ENCODE measurements at places on chromosomes 7 and 10. TPM values are rescaled to one million over a fixed set of nuclear protein-coding genes. Genes with fewer than 3 reads are reported as not detected.

DNA sequence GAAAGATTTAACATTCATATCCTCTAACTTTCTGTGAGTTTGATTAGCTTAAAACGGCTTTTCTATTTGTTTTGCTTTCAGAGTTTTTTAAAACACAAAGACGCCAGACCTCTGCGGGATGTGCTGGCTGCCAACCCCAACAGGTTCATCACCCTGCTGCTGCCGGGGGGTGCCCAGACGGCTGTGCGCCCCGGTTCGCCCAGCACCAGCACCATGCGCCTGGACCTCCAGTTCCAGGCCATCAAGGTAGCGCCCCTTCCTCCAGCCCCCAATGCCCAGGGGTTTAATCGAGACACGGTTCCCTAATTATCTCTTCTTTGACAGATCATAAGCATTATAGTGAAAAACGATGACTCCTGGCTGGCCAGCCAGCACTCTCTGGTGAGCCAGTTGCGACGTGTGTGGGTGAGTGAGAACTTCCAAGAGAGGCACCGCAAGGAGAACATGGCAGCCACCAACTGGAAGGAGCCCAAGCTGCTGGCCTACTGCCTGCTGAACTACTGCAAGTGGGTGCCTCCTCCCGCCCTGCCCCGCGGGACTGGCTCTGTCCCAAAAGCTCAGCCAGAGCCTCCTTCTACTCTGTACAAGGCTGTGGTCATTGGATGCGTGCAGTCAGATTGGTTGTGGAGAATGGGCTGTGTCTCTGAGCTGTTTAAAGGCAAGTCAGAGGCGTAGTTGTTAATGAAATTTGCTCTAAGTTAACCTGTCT lies 71.2 kb downstream of the TRRAP start:
- H3K36me3 ChIP-seq = peaks cover 52% of the 10 kb centered on the region
- H3K27ac ChIP-seq = no peak overlapping the region
- no peaks in the 10 kb centered on the region for H3K4me1 ChIP-seq
- DNase-seq = no peak
- H3K4me3 ChIP-seq = no peak overlapping the region

Gene NKX6-2
- 2.5 TPM for total RNA-seq

Gene USP6NL
- 17.7 TPM for total RNA-seq

Gene HOXA6
- 22.0 TPM for total RNA-seq

GRCh38 chr7:139576179-139576973 lies 52.9 kb downstream of the CLEC2L start:
- no peaks in the 10 kb centered on the region for H3K27me3 ChIP-seq
- peaks cover 2% of the 10 kb centered on the region for H3K4me1 ChIP-seq
- H3K4me3 ChIP-seq = no peak overlapping the region
- H3K27ac ChIP-seq = no peak overlapping the region

- H3K4me3 ChIP-seq = no peak overlapping the region
- H3K36me3 ChIP-seq = no peaks in the 10 kb centered on the region
- H3K27ac ChIP-seq = no peak overlapping the region
These were observed 45.5 kb upstream of the HELLS start for GRCh38 chr10:94500063-94500462.

DNA sequence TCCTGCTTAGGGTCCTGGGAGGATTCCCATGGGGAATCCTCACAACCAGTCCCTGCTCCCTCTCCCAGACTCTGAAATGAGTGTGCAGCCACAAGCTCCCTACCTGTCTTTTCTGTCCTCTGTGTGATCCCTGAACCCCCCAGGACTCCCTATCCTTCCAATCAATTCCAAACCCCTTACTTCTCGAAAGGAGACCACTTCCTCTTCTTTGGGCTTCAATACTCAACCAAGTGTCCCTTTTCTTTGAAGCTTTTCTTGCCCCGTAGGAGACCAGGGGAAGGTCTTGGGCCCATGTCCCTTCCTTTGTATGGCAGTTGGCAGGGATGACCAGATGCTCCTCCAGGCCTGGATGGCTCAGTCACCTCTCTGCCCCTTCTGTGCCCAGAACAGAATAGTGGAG lies 1.7 kb downstream of the AEBP1 start:
- H3K27ac ChIP-seq = peak overlapping the region; percentile 55
- no peak for DNase-seq
- H3K27me3 ChIP-seq = no peaks in the 10 kb centered on the region
- peaks cover 5% of the 10 kb centered on the region for H3K4me1 ChIP-seq
- no peaks in the 10 kb centered on the region for H3K36me3 ChIP-seq

- H3K27ac ChIP-seq = no peak overlapping the region
- H3K4me1 ChIP-seq = peaks cover 3% of the 10 kb centered on the region
- no peaks in the 10 kb centered on the region for H3K27me3 ChIP-seq
- DNase-seq = peak; percentile 12
These were observed 1.2 kb upstream of the SDHAF3 start for GRCh38 chr7:97116308-97116707.

DNA sequence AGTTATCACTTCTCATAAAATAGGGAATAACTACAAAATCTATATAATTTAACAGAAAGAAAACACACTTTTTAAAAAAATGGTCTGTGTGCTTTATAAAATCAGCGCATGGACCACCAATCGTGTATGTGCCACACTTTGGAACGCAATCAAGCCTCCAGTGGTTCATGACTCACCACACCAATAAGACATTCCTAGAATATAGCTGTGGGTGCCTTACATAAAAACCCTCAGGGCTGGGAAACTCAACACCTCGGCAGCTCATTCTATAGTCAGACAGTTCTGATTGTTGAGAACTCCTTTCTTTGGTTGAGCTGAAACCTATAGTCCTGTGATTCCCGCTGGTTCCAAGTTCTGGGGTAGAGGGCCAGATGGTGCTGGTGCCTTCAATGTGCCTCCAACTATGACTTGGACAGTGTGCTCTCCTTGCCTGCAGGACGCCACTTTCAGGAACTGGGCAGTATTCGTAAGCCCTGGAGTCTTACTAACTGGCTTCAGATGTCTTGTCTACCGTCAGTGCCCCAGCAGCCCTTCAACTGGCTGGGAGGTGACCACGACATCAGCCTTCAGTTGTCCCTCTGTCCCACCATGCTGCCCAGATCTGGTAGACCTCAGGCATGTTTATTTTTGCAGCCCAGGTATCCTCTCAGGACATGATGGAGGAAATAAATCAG lies 135.7 kb upstream of the GDF10 start:
- DNase-seq = no peak
- H3K27ac ChIP-seq = no peak overlapping the region
- no peaks in the 10 kb centered on the region for H3K36me3 ChIP-seq
- no peak overlapping the region for H3K4me3 ChIP-seq
- H3K27me3 ChIP-seq = no peaks in the 10 kb centered on the region
- peaks cover 3% of the 10 kb centered on the region for H3K4me1 ChIP-seq

GRCh38 chr10:89074120-89074519 lies 83.5 kb downstream of the FAS start:
- H3K27ac ChIP-seq = no peak overlapping the region
- H3K27me3 ChIP-seq = no peaks in the 10 kb centered on the region
- H3K4me3 ChIP-seq = no peak overlapping the region
- peak; percentile 85 for DNase-seq
- no peaks in the 10 kb centered on the region for H3K4me1 ChIP-seq

DNA sequence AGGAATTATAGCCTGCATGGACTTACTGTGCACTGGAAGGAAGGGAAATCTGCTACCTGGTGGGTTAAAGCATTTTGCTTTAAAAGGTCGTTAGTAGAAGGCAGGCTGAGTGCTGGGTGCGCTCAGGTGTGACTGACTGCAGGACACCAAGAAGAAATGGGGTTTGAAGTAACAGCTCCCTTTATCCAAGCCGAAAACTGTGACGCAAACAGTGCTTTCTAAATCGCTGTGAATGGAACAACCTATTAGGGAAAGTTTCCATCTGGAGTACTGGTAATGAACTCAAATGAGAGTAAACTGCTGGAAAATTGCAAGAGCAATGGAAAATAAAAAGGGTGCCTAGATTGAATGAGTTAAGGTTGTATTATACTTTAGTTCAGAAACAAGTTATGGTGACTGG lies 95.3 kb downstream of the CNNM2 start:
- H3K4me1 ChIP-seq = peaks cover 5% of the 10 kb centered on the region
- H3K27ac ChIP-seq = no peak overlapping the region
- no peaks in the 10 kb centered on the region for H3K36me3 ChIP-seq

Gene FAM131B
- 0.82 TPM for total RNA-seq

Gene TAS2R41
- total RNA-seq = not detected

DNA sequence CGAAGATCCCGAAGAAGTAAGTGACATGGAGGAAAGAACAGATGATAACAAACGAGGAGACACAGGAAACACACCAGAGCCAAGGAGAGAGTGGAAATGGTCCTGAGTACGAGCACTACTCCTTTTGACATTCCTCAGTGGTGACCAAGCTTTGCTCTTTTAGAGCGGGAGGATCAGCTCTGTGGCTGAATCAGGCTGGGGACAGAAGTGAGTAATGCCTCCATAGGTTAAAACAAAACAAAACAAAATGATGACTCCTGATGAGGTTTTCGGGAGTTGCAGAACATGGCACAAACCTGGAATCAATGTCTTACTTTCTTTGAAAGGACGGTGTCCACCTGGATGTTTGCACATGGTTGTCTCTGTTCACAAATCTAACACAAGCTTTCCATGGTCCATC lies 30.3 kb upstream of the TCF7L2 start:
- peaks cover 3% of the 10 kb centered on the region for H3K4me1 ChIP-seq
- no peak overlapping the region for H3K27ac ChIP-seq
- peaks cover 2% of the 10 kb centered on the region for H3K36me3 ChIP-seq
- H3K4me3 ChIP-seq = no peak overlapping the region

GRCh38 chr7:128781126-128781525 lies 5.5 kb upstream of the OPN1SW start:
- no peaks in the 10 kb centered on the region for H3K36me3 ChIP-seq
- H3K27me3 ChIP-seq = no peaks in the 10 kb centered on the region

- H3K4me1 ChIP-seq = peaks cover 3% of the 10 kb centered on the region
- H3K27ac ChIP-seq = no peak overlapping the region
- no peak for DNase-seq
- peaks cover 4% of the 10 kb centered on the region for H3K27me3 ChIP-seq
- H3K4me3 ChIP-seq = no peak overlapping the region
These were observed 2.2 kb upstream of the STRIP2 start for GRCh38 chr7:129431911-129432643.

GRCh38 chr10:70232859-70233108 lies 445 bp downstream of the PPA1 start:
- no peaks in the 10 kb centered on the region for H3K27me3 ChIP-seq
- H3K4me3 ChIP-seq = peak overlapping the region; percentile 87
- H3K4me1 ChIP-seq = peaks cover 6% of the 10 kb centered on the region
- H3K36me3 ChIP-seq = no peaks in the 10 kb centered on the region
- H3K27ac ChIP-seq = peak overlapping the region; percentile 66

GRCh38 chr7:114851406-114852061 lies 70.4 kb upstream of the MDFIC start:
- H3K27me3 ChIP-seq = no peaks in the 10 kb centered on the region
- H3K4me3 ChIP-seq = no peak overlapping the region
- H3K27ac ChIP-seq = no peak overlapping the region

Gene ZMIZ2
- 127 TPM for total RNA-seq

DNA sequence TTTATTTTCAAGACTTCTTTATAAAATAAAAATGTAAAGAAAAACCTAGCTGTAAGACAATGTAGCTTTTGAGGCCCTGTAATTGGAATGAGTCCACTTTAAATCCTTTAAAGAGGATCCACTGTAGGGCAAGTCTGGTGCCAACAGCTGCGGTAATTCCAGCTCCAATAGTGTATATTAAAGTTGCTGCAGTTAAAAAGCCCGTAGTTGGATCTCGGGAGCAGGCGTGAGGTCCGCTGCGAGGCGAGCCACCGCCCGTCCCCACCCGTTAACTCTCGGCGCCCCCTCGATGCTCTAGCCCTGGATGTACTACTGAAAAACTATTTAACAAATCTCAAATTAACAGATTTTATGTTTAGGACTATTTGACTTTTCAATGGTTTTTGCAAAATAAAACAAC lies 414.7 kb upstream of the SEMA3C start:
- H3K27ac ChIP-seq = no peak overlapping the region
- H3K36me3 ChIP-seq = no peaks in the 10 kb centered on the region
- H3K27me3 ChIP-seq = no peaks in the 10 kb centered on the region
- no peaks in the 10 kb centered on the region for H3K4me1 ChIP-seq

DNA sequence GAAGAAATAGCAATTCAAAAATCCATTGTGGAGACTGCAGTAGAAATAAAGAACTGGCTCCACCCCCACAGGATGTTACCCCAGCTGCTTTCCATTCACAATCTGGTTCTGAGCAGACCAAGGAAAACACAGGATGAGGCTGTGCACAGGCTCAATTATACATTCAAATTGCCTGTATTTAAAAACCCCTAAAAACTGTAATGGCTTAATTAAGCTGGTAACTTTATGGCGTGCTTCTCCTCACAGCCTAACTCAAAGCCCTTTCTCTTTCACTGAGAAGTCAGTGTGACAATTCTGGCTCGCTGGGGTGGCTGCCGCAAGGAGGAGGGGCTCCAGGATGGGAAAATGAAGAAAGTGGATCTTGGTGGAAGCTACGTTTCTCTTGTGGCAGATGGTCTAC lies 1191.1 kb downstream of the SORCS1 start:
- no peaks in the 10 kb centered on the region for H3K36me3 ChIP-seq
- H3K27me3 ChIP-seq = no peaks in the 10 kb centered on the region
- no peak for DNase-seq
- no peak overlapping the region for H3K4me3 ChIP-seq

Gene NKX2-3
- total RNA-seq = not detected

DNA sequence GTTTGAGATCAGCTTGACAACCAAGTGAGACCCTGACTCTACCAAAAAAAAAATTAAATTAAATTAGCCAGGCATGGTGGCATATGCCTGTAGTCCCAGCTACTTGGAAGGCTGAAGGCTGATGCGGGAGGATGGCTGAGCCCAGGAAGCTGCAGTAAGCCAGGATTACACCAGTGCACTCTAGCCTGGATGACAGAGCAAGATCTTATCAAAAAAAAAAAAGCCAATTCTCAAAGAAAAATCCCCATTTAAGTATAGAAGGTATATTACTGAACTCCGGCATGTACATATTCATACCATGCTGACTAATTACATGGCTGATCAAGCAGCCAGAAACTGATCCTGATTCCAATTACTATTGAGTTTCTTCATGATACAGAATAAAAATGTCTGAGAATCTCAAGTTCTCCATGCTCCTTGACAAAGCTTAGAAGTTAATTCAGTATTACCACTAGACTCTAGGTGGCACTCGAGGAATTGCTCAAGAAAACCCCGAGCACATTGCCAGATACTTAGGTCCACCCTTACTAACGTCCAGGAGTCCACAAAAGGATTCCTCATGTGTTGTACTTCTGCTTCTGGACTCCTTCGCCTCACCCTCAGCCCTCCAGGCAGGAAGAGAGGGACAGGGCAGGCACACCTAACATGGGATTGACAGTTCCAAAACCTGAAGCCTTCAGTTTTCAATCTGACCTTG lies 148.9 kb downstream of the PARD3 start:
- H3K4me3 ChIP-seq = no peak overlapping the region
- no peak for DNase-seq
- H3K27ac ChIP-seq = no peak overlapping the region
- H3K27me3 ChIP-seq = no peaks in the 10 kb centered on the region
- no peaks in the 10 kb centered on the region for H3K36me3 ChIP-seq

Gene INPP5A
- total RNA-seq = 40.3 TPM

Gene SH2B2
- 11.0 TPM for total RNA-seq

GRCh38 chr10:66455304-66455703 lies 470.5 kb upstream of the LRRTM3 start:
- H3K36me3 ChIP-seq = no peaks in the 10 kb centered on the region
- no peaks in the 10 kb centered on the region for H3K4me1 ChIP-seq
- H3K4me3 ChIP-seq = no peak overlapping the region
- DNase-seq = no peak
